ENCODE measurements at places on chromosomes 16 and 17.

DNA sequence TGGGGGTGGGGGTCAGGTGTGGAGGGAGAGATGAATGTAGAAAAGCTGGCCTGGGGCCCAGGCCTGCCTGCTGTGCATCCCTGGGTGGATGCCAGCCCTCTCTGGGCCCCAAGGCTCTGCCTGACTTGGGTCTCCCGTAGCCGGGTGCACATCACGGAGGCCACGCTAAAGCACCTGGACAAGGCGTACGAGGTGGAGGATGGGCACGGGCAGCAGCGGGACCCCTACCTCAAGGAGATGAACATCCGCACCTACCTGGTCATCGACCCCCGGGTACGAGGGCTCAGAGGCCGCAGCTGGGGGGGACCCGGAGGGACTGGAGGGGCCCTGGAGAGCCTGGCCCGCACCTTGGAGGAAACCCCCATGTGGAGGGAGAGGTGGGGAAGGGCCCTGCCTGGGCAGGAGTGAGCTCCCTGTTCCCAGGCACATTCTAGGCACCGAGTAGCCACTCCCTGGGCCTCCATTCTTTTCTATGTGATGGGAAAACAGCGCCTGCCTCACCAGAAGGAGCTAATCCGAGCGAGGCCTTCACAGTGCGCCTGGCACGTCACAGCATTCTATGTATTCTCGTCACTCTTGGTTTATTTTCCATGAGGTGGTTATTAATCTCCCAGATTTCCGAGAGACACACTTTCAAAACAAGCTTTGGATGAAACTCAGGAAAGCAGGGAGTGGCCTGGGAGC lies 34.7 kb downstream of the ADCY7 start:
- DNase-seq, result peak; percentile 14

GRCh38 chr16:58013201-58013956 lies 12.2 kb downstream of the USB1 start:
- no peak for DNase-seq

DNA sequence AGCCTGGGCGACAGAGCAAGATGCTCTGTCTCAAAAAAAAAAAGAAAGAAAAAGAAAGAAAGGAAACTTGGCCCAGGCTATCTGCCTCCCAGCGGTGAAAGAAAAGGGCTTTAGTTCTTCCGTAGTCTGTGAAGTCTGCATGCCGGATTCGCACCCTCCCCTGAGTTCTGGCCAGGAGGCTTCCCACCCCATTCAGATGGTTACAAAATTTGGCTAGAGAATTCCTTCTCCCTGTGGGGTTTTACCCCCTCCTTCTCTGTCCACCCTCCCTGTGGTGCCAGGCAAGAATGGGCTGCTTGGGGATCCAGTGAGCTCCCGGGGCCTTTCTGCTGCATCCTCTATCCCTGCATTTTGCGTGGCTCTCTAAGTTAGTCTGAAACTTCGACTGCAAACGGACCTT lies 37.8 kb downstream of the PAFAH1B1 start:
- no peak for DNase-seq

GRCh38 chr17:15913826-15914225 lies 31.1 kb upstream of the ADORA2B start:
- no peak for DNase-seq

- DNase-seq, result peak; percentile 93
These were observed 658 bp downstream of the TNFRSF12A start for GRCh38 chr16:3020604-3021448.

- no peak for DNase-seq
These were observed 23.2 kb upstream of the ARHGAP17 start for GRCh38 chr16:25038239-25038954.

GRCh38 chr17:43940630-43941029 lies 1.6 kb downstream of the PPY start:
- peak; percentile 33 for DNase-seq

GRCh38 chr17:21214015-21214776 lies at the start of gene TMEM11:
TMEM11 (minus strand) TSS chr17:21214161; CDS start chr17:21214152, 9 bp downstream.
- peak; percentile 94 for DNase-seq

- peak; percentile 13 for DNase-seq
These were observed 188.9 kb upstream of the KIF2B start for GRCh38 chr17:53633856-53634255.

GRCh38 chr17:48791128-48792032 lies 25.6 kb downstream of the TTLL6 start:
- DNase-seq, result peak; percentile 81

DNA sequence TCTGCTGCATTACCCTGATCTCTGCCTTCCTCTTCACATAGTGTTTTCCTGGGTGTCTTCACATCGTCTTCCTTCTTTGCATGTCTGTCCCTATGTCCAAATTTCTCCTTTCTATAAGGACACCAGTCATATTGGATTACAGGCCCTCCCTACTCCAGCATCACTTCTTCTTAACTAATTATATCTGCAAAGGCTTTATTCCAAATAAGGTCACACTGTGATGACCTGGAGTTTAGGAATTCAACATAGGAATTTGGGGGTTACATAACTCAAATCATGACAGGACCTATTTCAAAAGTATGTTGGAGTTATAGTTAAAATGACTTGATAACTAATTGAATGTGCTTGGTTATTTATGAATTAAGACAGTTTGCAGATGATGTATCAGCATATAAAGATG lies 490.5 kb upstream of the ERCC4 start:
- peak; percentile 70 for DNase-seq

- peak; percentile 89 for DNase-seq
These were observed at the start of gene SIAH1 for GRCh38 chr16:48385253-48386150. SIAH1 (minus strand) TSS chr16:48385413; CDS start chr16:48362428, 22,985 bp downstream.

- DNase-seq, result no peak
These were observed 18.6 kb upstream of the SLC5A10 start for GRCh38 chr17:18933102-18934058.

- DNase-seq, result no peak
These were observed 26.8 kb downstream of the ENDOV start for GRCh38 chr17:80441598-80442322.

GRCh38 chr17:41863074-41863848 lies 2.0 kb downstream of the KLHL11 start:
- no peak for DNase-seq

GRCh38 chr17:50662632-50663225 lies 28.0 kb downstream of the ABCC3 start:
- DNase-seq, result no peak

- no peak for DNase-seq
These were observed 41.8 kb downstream of the MYO18A start for GRCh38 chr17:29138184-29138955.

DNA sequence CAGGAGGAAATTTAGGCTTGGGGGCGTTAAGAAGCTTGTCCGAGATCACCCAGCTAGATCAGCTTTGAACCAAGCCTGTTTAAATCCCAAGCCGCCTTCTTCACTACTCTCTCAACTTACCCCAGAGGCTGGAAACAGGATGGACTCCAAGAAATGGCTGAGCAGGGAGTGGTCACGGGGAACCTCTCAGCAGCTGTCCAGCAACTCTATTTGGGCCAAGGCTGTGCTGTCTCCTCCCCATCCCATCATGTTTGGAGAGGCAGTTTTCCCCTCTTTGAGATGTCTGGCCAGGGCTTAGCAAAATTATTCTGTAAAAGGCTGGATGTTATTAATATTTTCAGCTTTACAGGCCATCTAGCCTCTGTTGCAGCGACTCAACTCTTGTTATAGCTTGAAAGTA lies 305.7 kb downstream of the RBFOX1 start:
- no peak for DNase-seq

DNA sequence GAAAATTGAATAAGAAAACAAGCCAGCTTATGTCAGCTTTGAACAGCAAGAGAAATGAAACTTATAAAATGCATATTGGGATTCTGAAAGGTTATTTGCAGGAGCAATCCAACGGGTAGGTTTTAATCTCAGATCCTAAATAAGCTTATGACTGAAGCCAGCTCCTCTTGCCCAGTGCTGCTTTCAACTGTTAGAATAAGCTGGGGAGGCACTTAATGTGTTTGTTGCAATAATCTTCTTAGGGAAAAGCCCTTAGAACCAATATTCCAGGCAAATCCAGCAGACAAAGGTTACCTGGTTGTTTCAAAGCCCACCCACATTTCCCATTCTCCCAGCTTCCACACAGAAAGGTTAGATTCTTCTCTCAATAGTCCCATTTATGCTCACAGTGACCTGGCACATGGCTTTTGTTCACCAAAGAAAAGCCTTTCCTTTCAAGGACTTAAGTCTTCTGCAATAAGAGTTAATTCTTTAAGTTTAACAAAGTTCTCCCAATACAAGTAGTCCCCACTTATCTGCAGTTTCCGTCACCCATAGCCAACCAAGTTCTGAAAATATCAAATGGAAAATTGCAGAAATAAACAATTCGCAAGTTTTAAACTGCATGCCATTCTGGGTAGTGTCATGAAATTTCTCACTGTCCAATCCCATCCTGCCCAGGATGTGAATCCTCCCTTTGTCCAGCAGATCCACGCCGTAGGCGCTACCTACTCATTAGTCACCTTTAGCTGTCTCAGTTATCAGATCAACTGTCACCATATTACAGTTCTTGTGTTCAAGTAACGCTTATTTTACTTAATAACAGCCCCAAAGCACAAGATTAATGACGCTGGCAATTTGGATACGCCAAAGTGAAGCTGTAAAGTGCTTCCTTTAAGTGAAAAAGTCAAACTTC lies 5.9 kb downstream of the TEX2 start:
- DNase-seq, result no peak

DNA sequence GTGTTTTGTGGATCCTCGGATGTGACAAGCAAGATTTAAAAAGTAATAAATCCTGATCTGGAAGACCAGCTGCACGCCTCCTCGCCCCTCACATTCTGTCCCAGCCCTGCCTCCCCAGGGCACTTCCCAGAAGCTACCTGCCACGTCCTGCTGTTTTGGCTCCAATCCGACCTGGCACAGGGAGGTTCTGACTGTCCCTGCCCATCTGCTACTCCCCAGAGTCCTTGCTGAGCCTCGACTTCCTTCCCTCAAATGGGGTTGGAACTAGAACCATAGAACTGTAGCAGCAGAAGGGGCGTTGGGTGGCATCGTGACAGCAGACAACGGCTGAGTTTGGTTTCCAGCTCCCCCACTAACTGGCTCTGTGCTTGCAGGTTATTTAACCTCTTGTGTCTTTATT lies 71.7 kb downstream of the RPH3AL start:
- no peak for DNase-seq

DNA sequence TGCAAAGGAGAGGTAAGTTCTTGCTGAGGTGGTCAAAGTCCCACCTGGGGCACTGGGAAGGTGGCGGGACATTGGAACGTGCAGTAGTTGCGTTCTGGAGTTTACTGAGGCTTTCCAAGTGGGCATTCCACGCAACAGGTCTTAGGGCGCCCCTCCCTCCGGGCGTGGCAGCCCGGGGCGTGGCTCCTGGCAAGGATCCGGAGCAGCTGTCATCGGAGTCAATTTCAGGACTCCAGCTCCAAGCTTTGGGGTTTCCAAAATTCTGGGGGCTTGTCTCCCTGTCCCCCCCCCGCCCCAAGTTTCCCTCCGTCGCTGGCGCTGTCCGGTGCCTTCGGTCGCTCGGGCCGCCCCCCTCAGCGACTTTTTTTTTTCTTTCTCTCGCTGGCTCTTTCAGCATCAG lies 43.1 kb upstream of the AMZ2 start:
- DNase-seq, result no peak

DNA sequence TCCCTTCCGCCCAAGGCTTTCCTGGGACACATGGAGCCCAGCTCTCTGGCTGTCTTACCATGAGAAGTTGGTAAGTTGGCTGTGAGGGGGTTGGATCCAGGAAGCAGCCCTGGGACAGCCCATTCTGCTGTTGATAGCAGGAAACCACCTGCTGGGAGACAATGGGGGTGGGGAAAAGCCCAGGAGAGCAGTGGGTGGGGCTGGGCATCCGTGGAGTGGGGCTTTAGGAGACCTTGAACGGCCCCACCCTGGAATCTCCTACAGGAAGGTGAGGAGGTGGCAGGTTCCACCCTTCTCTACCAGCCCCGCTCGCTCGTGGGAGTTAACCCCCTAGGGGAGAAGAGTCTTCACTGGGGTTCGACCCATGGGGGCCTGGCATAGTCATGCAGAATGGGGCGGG lies 5.8 kb downstream of the TMEM92 start:
- DNase-seq, result no peak

- no peak for DNase-seq
These were observed 98.0 kb downstream of the RAB11FIP4 start for GRCh38 chr17:31489295-31490018.

DNA sequence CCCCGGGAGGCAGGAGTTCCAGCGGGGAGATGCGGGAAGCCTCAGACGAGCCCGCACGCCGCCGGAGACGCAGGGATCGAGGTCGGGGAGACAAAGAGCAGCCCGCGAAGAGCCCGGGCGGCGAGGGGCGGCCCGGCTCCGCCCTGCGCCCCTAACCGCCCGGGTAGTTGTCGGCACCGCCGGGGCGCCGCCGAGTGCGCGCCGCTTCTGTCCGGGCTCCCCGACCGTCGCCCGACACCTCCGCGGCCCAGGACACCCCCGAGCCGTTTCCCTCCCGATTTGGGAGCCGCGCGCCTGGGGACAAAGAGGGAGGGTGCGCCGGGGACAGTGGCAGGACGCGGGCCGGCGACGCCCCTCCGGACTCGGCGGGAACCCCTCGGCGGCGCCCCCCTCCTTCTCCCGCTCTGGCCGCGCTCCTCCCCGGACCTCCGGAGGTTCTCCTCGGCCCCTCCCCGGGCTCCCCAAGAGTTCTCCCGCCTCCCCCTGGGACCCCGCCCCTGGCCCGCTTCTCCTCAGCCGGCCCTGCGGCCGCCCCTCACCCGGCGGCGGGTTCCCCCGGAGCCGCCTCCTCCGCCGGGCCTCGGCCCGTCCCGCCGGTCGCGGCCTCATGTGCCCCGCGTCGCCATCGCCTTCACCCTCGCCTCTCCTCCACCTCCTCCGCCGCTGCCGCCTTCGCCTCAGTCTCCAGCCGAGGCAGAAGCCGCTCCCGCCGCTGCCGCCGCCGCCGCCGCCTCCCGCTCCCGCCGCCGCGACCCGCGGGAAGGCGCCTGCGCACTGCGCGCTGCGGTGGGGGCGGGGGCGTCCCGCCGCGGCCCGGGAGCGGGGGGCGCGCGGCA lies at the start of gene GJC1:
TSS of gene GJC1 (minus strand) at position 765 of the 836 bp plus-strand sequence. CDS start 24,470 bp downstream, outside the sequence.
- DNase-seq, result peak; percentile 62

DNA sequence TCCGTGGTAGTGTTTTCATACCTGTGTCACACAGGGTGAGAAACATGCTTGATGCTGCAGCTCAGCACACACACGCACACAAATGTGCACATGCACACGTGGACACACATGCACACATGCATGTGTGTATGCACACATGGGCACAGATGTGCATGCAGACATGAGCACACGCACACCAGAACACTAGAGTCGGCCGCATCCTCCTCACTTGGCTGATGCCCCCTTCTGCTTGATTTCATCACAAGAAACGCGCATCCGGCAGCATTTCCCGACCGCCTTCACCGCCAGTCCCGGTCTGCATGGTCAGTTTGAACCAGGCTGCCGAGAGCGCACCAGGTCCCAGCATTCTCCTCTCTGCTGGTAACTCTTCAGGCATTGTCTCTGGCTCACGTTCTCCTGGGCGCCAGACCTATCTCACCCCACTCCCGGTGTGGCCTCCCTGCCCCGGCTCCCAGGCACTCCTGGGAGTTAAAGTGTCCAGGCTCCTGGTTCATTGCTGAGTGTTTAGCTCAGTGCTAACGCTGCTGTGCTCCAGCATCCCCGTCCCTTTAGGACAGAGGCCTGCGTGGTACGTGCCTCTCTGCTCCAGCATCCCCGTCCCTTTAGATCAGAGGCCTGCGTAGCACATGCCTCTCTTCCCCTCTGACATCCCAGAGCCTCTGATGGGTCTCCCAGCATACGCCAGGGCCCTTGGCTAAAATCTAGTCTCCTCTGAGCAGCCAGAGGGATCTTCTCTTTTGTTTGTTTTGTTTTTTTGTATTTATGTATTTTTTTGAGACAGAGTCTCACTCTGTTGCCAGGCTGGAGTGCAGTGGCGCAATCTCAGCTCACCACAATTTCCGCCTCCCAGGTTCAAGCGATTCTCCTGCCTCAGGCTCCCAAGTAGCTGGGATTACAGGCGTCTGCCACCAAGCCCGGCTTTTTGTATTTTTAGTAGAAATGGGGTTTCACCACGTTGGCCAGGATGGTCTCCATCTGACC lies 16.0 kb downstream of the BAIAP2 start:
- DNase-seq, result no peak

Data from fibroblast of skin of abdomen (primary cell).